NCI-H1092 treated with DMSO at 0.1 percent for 48 hours (cell line): ENCODE measurements at places on chromosomes 5 and 9.

DNA sequence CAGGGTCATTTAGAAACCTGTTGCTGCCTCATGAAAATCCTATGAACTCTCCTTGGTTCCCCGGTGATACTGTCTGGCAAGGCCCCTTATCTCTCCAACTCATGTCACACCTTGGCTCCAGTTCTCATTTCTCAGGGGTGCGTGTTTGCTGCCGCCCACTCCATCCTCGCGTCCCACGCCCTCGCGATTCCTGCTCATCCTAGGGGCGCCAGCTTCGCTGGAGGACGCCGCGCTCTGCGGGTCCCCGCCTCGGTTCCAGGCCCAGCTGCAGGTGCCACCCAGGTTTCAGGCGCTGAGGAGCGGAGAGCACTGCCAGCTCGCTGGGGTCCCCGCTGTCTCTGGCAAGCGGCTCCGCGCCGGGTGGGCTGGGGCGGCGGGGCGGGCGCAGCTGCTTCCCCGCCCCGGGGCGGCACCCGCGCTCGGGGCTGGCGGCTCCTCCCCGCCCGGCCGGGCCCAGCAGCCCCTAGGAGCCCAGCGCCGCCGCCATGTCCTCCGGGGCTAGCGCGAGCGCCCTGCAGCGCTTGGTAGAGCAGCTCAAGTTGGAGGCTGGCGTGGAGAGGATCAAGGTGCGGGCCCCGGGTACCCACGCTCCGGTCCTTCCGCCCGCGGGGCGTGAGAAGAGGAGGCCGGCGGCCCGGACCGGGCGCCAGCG, at the start of gene GNG10:
Gene GNG10, plus strand, starts transcription at position 456 of the 652 bp plus-strand sequence. Its CDS starts 30 bp downstream, at position 486.
- peak; percentile 80 for DNase-seq

- DNase-seq, result no peak
Observed at GRCh38 chr5:8322484-8322883, 453.5 kb downstream of the MTRR start.

GRCh38 chr5:54881286-54882005, 103.9 kb downstream of the ESM1 start:
- DNase-seq, result no peak

DNA sequence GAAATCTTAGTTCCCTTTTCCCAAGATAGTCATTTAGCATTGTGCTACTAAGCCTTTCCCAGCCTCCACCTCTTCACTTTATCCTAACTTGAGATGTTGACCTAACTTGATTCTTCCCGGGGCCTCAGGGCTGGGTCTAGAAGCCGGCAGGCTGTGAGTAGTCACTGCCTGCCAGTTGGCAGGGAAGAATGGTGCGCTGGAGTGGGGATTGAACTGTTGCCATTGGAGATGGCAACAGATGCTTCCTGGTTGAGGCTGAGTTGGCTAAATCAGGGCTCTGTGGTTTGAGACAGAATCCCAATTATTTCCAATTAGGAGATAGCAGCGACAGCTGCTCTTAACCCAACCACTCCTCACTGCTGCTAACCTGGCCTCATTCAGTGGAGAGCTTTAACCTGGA, 343.1 kb downstream of the BRINP1 start:
- DNase-seq, result peak; percentile 24

GRCh38 chr5:143636931-143637528, 174.9 kb upstream of the HMHB1 start:
- DNase-seq, result no peak

GRCh38 chr5:128015978-128016377, 67.6 kb upstream of the SLC12A2 start:
- DNase-seq, result no peak
